ENCODE measurements at places on chromosomes 12 and 14.

- no peak for DNase-seq
Measured at GRCh38 chr12:120115692-120116440, 687 bp downstream of the RAB35 start.

DNA sequence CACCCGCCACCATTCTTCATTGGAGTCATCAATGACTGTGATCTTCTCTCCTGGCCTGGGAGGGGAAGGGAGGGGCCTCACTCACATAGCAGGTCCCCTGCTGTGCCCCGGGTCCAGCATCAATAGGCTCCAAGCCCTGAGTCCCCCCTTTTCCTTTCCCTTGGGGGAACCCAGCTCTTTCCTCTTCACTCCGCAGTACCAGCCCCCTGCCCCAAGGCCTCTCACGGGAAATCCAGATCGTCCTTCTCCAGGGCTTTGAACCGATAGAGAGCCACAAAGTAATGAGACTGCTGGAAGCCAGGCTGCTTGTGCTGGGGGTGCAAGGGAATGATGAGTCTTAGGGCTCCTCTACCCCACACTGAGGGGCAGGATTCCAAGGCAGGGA is 6.7 kb downstream of the STAC3 start:
- no peak for DNase-seq

GRCh38 chr12:131704509-131704908 is 6.4 kb upstream of the SFSWAP start:
- no peak for DNase-seq

DNA sequence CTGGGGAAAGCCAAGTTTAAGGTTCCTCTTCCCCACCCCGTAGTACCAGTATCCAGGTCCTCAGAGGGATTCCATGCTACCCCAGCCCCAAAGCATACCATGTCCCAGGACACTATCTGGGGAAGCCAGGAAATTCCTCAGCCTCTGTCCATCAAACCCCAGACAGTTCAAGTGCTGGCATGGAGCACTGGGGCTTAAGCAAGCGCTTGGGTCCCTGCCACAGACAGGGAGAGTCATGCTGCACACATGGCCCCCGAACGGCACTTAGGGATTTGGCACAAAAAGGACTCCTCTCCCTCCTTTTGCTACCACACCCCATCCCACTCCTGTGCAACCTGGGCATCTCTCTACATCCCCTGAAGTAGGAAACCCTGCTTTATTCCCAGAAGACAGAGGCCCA is 21.8 kb downstream of the ADCY6 start:
- no peak for DNase-seq

GRCh38 chr14:78135450-78135891 is 34.7 kb upstream of the NRXN3 start:
- DNase-seq: no peak

- no peak for DNase-seq
Measured at GRCh38 chr12:103909811-103910210, 20.4 kb upstream of the HSP90B1 start.

DNA sequence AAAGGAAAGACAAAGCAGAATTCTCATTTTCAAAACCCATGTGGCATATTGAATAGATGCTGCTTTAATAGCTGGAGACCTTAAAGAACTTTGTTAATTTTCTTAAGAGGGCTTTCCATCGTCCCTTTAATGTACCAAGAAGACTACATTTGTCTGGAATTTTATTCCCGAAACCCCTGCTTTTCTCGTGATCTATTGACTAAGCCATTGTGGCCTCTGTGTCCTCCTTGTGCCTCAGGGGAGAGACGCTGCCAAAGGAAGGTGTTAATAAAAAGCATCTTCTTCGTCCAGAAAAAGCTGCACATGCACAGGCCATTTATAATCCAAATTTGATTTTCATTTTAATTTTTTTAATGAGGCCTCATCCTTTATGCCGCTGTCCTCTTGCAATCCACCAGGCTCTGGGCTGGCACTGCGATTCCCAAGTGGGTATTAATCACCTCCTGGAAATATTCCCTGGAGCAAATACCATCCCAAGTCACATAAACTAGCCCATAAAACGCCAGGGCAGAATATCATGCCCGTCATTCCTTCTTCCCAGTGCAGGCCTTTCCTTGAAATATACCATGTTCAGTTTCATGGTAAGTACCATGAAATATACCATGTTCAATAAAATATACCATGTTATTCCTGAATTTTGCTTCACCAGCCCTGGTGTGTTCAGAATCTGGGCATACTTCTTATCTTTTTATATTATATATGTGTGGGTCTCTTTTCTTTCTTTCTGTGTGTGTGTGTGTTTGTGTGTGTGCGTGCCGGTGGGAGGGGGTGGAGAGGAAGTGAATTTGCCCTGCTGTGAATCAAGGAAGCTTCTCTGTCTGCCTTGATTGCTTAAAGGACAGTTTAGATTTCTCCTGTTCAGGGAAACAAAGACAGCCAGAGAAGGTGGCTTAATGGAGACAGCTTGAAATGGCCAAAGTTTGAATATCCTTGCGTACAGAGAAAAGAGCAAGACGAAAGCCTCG is 147.6 kb downstream of the PHETA1 start:
- DNase-seq: no peak

- no peak for DNase-seq
Measured at GRCh38 chr14:31968107-31968810, 108.8 kb upstream of the ARHGAP5 start.

GRCh38 chr12:80858356-80858755 is 79.4 kb downstream of the LIN7A start:
- DNase-seq: no peak

GRCh38 chr14:59187802-59188460 is 536 bp upstream of the DAAM1 start:
- DNase-seq: no peak

GRCh38 chr12:43763769-43764168 is 5.0 kb downstream of the IRAK4 start:
- DNase-seq: no peak

DNA sequence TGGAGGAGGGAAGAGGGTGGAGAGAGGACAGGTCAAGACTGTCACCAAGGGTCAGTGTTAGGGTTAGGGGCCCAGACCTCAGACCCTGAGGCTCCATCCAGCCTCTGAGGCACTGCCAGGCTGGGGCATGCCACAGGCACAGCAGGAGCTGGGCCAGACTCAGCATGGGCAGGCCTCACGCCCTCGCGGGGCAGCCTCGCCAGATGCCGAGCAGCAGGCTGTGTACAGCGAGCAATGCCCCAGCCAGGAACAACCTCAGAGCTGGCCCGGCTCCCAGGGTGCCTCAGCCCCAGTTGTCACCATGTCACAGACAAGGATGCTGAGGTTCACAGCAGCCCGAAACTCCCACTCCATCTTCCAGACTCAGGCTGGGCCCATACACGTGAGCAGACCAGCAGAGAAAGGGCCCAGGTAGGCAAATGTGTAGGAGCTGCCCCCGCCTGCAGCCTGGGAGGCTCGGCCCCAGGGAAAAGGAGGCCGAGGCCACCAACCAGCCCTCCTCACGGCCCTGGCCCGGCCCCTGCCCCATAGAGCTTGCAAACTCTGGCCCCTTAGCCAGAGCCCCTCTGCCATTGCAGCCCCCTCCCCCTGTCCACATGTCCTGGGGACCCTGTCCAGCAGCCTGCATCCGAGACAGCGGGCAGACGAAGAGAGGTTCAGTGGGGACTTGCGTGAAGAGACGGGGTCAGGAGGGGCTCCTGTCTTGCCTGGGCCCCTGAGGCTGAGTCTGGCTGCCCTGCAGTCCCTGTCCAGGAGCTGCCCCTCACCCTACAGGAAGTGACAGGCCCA is 7.5 kb downstream of the C14orf180 start:
- DNase-seq: no peak

- DNase-seq: no peak
Measured at GRCh38 chr12:60947533-60947932, 1312.7 kb upstream of the USP15 start.
